ENCODE measurements at places on chromosomes 1 and 21.

- DNase-seq: peak; percentile 75
- peaks cover 25% of the 10 kb centered on the region for H3K36me3 ChIP-seq
- H3K27ac ChIP-seq: peak overlapping the region; percentile 0
- no peaks in the 10 kb centered on the region for H3K27me3 ChIP-seq
- no peak overlapping the region for H3K4me3 ChIP-seq
Observed at GRCh38 chr1:23810818-23811540, 10.4 kb upstream of the GALE start.

GRCh38 chr1:174657411-174657810, 209.6 kb downstream of the GPR52 start:
- H3K27ac ChIP-seq: no peak overlapping the region
- H3K4me3 ChIP-seq: no peak overlapping the region
- DNase-seq: no peak
- no peaks in the 10 kb centered on the region for H3K27me3 ChIP-seq
- no peaks in the 10 kb centered on the region for H3K4me1 ChIP-seq

DNA sequence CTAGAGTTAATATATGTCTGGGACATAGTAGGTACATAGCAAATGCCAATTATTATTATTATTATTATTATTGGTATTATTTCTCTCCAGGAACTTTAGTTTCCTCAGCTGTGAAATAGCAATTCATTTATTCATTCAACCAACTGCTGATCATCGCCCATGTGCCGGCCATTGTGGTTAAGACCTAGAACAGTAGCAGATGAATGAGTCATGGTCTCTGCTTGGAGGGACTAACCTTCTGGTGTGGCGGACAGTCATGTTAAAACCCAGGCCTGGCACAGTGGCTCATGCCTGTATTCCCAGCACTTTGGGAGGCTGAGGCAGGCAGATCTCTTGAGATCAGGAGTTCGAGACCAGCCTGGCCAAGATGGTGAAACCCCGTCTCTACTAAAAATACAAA, 23.8 kb upstream of the LDLRAP1 start:
- no peak for DNase-seq
- peaks cover 38% of the 10 kb centered on the region for H3K27me3 ChIP-seq
- peaks cover 5% of the 10 kb centered on the region for H3K4me1 ChIP-seq
- H3K27ac ChIP-seq: no peak overlapping the region

GRCh38 chr1:224730965-224731364, 114.8 kb downstream of the CNIH3 start:
- no peak overlapping the region for H3K27ac ChIP-seq
- H3K4me1 ChIP-seq: peaks cover 15% of the 10 kb centered on the region
- H3K27me3 ChIP-seq: peaks cover 40% of the 10 kb centered on the region
- DNase-seq: no peak
- H3K36me3 ChIP-seq: no peaks in the 10 kb centered on the region

- H3K36me3 ChIP-seq: peaks cover 76% of the 10 kb centered on the region
- H3K27me3 ChIP-seq: no peaks in the 10 kb centered on the region
- H3K4me1 ChIP-seq: peaks cover 76% of the 10 kb centered on the region
- H3K27ac ChIP-seq: no peak overlapping the region
- DNase-seq: no peak
Observed at GRCh38 chr1:100360790-100361510, 8.6 kb downstream of the CDC14A start.

DNA sequence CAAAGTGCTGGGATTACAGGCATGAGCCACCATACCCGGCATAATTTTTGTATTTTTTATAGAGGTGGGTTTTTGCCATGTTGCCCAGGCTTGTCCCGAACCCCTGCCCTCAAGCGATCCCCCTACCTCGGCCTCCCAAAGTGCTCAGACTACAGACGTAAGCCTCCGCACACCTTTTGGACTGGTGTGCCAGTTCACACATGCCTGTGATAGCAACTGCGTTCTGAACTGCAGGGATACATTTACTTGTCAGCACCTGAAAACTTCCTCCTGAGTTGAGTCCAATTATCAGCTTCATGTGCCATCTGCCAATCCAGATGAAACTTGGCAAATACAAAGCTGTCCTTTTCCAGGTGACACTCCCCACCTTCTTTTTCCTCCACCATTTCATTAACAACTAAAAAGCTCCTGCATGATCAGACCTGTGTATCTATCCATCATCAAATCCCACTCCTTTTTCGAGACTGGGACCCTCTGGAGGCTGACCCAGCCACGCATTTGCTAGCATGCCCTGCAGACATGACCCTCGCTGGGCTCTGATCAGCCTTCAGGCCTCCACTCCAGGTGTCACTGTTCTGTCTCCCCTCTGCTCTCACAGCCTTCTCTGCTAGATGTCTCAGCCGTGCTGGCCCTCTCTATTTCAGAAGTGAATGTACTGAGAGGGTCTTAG, 2.1 kb upstream of the DEGS1 start:
- peaks cover 40% of the 10 kb centered on the region for H3K4me1 ChIP-seq
- peak overlapping the region; percentile 99 for H3K27ac ChIP-seq
- H3K27me3 ChIP-seq: peaks cover 19% of the 10 kb centered on the region
- H3K4me3 ChIP-seq: peak overlapping the region; percentile 79
- DNase-seq: no peak

- no peak overlapping the region for H3K4me3 ChIP-seq
- H3K27me3 ChIP-seq: peaks cover 40% of the 10 kb centered on the region
- no peaks in the 10 kb centered on the region for H3K36me3 ChIP-seq
- no peaks in the 10 kb centered on the region for H3K4me1 ChIP-seq
Observed at GRCh38 chr1:16019644-16020277, 1.9 kb upstream of the HSPB7 start.

GRCh38 chr1:111653709-111654108, 34.1 kb downstream of the RAP1A start:
- H3K4me1 ChIP-seq: peaks cover 53% of the 10 kb centered on the region
- H3K27ac ChIP-seq: peak overlapping the region; percentile 25
- no peaks in the 10 kb centered on the region for H3K27me3 ChIP-seq
- no peak overlapping the region for H3K4me3 ChIP-seq
- H3K36me3 ChIP-seq: peaks cover 27% of the 10 kb centered on the region
- no peak for DNase-seq

DNA sequence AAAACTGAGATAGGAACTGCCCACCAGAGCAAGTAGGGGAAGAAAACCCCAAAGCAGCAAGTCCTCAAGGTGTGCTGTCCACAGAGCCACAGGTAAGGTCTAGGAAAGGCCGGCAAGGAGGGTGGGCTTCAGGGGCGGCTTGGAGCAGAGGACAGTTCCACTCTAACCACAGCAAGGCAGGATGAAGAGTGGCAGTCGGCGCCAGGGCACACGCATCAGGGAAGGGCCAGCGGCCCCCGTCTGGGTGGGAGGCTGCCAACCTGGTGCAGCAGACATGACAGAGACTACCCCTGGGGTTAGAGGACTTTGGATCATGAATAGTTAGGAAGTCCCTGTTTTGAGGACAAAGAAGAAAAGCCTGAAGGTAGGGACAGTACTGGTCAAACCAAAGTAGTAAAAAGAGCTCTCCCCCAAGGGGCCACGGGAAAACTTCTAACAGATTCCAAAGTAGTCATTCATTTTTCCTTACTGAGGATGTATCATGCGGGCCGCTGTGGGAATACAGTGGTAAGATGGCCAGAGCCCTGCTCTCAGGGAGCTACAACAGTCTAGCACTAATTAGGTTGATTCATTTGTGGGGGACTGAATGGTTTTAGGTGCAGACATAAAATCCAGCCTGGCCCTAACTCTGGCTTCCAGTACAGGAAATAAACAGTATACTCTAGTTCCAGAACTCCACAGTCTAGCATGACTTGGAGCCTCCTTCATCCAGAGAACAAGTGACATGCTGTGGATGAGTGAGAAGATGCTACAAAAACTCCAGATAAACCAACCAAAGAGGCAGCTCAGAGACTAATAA, 3.5 kb upstream of the RAP1GAP start:
- DNase-seq: no peak
- H3K4me3 ChIP-seq: no peak overlapping the region
- peaks cover 7% of the 10 kb centered on the region for H3K4me1 ChIP-seq
- peaks cover 51% of the 10 kb centered on the region for H3K27me3 ChIP-seq

- peak overlapping the region; percentile 54 for H3K4me3 ChIP-seq
- H3K36me3 ChIP-seq: peaks cover 10% of the 10 kb centered on the region
- DNase-seq: no peak
Observed at GRCh38 chr1:228455715-228456114, 31.5 kb upstream of the RNF187 start.

GRCh38 chr1:187911820-187912219, 1083.1 kb downstream of the PLA2G4A start:
- H3K36me3 ChIP-seq: no peaks in the 10 kb centered on the region
- H3K4me1 ChIP-seq: no peaks in the 10 kb centered on the region
- H3K4me3 ChIP-seq: no peak overlapping the region
- no peak overlapping the region for H3K27ac ChIP-seq
- no peaks in the 10 kb centered on the region for H3K27me3 ChIP-seq
- DNase-seq: no peak

- no peak overlapping the region for H3K4me3 ChIP-seq
- no peak overlapping the region for H3K27ac ChIP-seq
- peaks cover 31% of the 10 kb centered on the region for H3K27me3 ChIP-seq
Observed at GRCh38 chr1:22247527-22248245, 104.8 kb upstream of the WNT4 start.

DNA sequence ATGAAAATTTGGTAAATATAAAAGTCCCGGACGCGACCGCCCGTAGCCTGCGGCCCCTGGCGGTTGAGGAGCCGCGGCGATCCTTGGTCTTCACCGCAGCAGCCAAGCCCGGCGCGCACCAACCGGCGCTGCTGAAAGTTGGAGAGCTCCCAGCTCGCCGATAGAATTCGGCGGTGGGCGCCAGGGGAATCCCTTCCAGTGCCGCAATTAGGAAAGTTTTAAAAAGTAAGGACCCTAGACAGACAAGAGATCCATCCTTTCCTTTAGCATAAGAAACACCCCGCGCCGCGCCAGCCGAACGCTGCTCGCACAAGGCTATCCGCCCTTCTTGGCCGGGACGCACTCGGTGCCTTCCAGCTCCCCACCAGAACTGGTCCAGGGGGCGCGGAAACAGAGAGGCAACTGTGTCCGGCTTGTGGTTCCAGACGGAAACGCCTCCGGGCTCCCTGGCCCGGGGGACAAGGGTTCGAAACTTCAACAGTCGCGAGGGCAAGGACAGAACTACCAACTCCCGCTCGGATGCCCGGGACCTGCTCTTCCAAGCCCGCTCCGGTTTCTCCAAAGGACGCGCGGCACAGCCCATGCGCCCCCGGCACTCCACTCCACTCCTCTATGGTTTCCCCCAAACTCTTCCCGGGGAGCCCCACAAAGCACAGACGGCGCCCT, 1.7 kb downstream of the FAM78B start:
- H3K27ac ChIP-seq: no peak overlapping the region
- DNase-seq: peak; percentile 27
- H3K4me1 ChIP-seq: peaks cover 17% of the 10 kb centered on the region
- peaks cover 2% of the 10 kb centered on the region for H3K36me3 ChIP-seq
- H3K4me3 ChIP-seq: peak overlapping the region; percentile 70

- H3K4me3 ChIP-seq: peak within 1 kb of the TSS; percentile 82
- H3K4me1 ChIP-seq: peaks cover 16% of the 10 kb centered on the region
- peaks cover 47% of the 10 kb centered on the region for H3K27me3 ChIP-seq
- peak within 1 kb of the TSS; percentile 11 for H3K27ac ChIP-seq
- DNase-seq: peak; percentile 72
Observed at GRCh38 chr1:45205910-45206721, at the start of gene ZSWIM5. ZSWIM5 (minus strand) TSS chr1:45206605; CDS start chr1:45206350, 255 bp downstream.

DNA sequence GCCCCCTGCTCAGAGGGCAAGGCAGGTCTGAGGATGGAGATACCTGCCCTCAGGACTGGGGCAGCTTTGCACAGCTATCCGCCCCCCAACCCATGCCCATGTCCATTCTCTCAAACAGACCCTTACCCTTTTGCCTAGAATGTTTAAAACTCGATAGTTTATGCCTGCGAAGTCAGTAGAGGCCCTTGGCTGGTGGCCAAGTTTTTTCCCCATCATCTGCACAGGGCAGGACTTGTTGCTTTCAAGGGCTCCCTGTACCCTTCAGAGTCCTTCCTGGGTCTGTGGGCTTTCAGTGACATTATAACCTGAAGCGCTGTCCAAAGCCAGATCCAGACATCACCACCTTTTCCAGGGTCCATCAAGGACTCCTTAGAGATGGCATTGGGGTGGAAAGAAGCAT, 148.7 kb upstream of the ZNF644 start:
- peaks cover 15% of the 10 kb centered on the region for H3K27me3 ChIP-seq
- no peaks in the 10 kb centered on the region for H3K4me1 ChIP-seq
- H3K27ac ChIP-seq: no peak overlapping the region
- H3K36me3 ChIP-seq: no peaks in the 10 kb centered on the region

DNA sequence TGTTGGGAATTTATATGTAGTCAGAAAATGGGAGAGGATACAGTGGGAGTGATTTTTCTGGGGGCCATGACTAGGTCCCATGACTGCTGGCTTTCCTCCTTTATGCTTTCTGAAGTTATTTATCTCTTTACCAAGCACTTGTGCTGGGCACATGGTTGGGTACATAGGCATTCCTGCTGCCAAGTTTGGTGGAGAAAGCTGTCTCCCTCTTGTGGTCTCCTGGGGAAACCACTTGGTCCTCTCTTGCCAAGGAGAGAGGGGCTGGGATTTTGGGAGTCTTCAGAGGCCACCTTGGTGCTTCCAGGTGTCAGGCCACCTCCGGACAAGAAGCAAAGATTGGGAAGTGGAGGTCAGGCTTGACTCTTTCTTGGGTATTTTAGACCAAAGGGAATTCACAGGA, 120.2 kb upstream of the KCNE2 start:
- H3K27me3 ChIP-seq: peaks cover 8% of the 10 kb centered on the region
- DNase-seq: peak; percentile 42
- H3K4me3 ChIP-seq: no peak overlapping the region

- H3K36me3 ChIP-seq: no peaks in the 10 kb centered on the region
- DNase-seq: no peak
- no peaks in the 10 kb centered on the region for H3K27me3 ChIP-seq
- H3K4me1 ChIP-seq: no peaks in the 10 kb centered on the region
Observed at GRCh38 chr1:40361637-40362036, 11.9 kb upstream of the SMAP2 start.

GRCh38 chr1:201480231-201481003, 11.4 kb upstream of the PHLDA3 start:
- H3K27me3 ChIP-seq: peaks cover 54% of the 10 kb centered on the region
- peak overlapping the region; percentile 62 for H3K4me3 ChIP-seq
- no peak overlapping the region for H3K27ac ChIP-seq
- DNase-seq: peak; percentile 79

DNA sequence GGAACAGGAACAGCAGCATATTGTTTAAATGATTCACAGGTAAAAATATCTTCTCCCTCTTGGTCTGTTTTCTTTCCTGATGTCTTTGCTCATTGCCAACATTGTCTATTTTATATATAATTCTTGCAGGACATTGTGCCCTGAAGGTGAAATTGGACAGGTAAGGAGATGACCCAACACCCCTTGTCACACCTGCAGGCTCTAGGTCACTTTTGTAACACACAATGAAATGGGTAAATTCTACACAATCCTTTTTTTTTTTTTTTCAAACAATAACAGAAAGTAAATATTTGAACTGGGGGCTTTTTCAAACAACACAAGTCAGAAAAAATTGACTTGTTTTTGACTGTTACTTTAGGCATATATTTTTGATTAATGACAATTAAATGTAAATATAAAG, 62.9 kb upstream of the ERG start:
- no peaks in the 10 kb centered on the region for H3K36me3 ChIP-seq
- H3K27me3 ChIP-seq: peaks cover 3% of the 10 kb centered on the region
- no peak for DNase-seq
- no peak overlapping the region for H3K27ac ChIP-seq
- no peaks in the 10 kb centered on the region for H3K4me1 ChIP-seq
